Aorta (tissue), 5 donors: ENCODE measurements at places on chromosomes 7 and 10. TPM values are rescaled to one million over a fixed set of nuclear protein-coding genes. Genes with fewer than 3 reads are reported as not detected.

The SOSTDC1 gene
- not detected for total RNA-seq

The STEAP4 gene
- total RNA-seq, result 125 TPM

The CALY gene
- not detected for total RNA-seq

The CUTC gene
- total RNA-seq, result 16.5 TPM

The ADIRF gene
- total RNA-seq, result 520 TPM

The ASAH2 gene
- total RNA-seq, result 2.3 TPM

The GPR15LG gene
- total RNA-seq, result not detected

The ABCB4 gene
- total RNA-seq, result 7.4 TPM

The OPN1SW gene
- not detected for total RNA-seq

The APBB1IP gene
- total RNA-seq, result 11.0 TPM

The TPST1 gene
- total RNA-seq, result 38.8 TPM

The IQUB gene
- 0.81 TPM for total RNA-seq

The HMX3 gene
- total RNA-seq, result not detected

The RTKN2 gene
- total RNA-seq, result 0.29 TPM

The PDIA4 gene
- total RNA-seq, result 86.0 TPM

The NKX2-3 gene
- not detected for total RNA-seq

The NYAP1 gene
- total RNA-seq, result 1.3 TPM

The PPP1R17 gene
- not detected for total RNA-seq

The CCDC146 gene
- 25.1 TPM for total RNA-seq

The IFIT1B gene
- 0.16 TPM for total RNA-seq

The TMEM270 gene
- total RNA-seq, result not detected

The VSTM4 gene
- total RNA-seq, result 34.2 TPM

The CHAT gene
- total RNA-seq, result not detected

The NUTM2E gene
- not detected for total RNA-seq

The PAPOLB gene
- total RNA-seq, result 0.54 TPM

The ICA1 gene
- total RNA-seq, result 31.1 TPM

The TMEM140 gene
- 12.0 TPM for total RNA-seq

The TMEM168 gene
- total RNA-seq, result 23.2 TPM

The NPC1L1 gene
- 0.39 TPM for total RNA-seq

The HOXA2 gene
- total RNA-seq, result 1.6 TPM

The MRLN gene
- not detected for total RNA-seq

The ANKRD1 gene
- total RNA-seq, result 62.9 TPM

The HOXA11 gene
- total RNA-seq, result not detected

The MALRD1 gene
- 1.2 TPM for total RNA-seq

The METTL27 gene
- 1.3 TPM for total RNA-seq

The IGF2BP3 gene
- total RNA-seq, result 0.71 TPM
